ENCODE measurements at places on chromosomes 2 and 18.
A peak's percentile ranks its signal among the peaks of the same experiment; 100 is the strongest.

DNA sequence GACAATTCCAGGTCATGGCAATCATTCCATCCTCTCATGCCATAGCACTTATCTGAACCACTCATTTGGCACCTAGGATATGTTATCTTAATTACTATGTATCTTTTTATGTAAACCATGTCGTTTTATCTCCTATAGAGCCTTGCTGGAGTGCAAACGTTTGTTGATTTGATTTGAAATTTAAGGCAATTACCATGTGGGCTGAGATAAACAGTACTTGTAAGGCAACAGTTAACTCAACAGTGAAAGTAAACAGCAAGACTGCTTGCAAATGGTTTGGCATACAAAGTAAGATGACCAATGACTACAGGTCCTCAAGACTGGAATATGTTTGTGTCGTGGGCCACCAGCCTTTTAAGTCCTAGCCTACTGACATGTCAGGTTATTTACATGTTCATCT lies 133.7 kb upstream of the ZFP36L2 start:
- no peak for DNase-seq

DNA sequence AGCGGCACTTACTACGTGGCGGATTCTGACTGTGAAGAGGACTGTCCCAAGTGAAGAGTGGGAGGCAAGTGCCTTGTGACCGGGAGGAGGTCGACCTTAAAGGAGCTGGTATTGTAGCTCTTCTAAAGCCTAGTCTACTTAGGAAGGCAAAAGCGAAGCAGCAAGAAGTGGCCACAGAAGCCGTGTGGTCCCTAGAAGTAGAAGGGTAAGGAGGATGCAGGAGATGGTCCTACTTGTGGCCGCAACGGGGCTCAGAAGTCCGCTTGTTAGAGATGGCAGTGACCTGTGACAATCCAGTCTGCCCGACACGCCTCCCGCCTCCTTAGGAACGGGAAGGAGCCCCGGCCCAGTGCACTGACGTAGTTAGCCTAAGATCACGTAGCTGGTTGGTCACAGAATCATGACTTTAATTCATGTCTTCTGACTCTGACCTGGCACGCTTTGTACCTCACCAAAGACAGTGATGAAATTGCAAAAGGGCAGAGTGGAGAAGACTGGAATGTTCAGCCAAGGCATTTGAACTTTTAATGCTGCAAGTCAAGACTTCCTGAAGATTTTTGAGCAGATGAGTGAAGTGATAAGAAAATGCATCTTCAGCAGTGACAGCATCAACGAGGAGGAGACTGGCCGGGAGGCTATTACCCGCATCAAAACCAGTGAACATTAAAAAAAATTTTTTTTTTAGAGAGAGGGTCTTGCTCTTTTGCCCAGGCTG lies 749 bp upstream of the EIF2AK3 start:
- peak; percentile 92 for DNase-seq

- peak; percentile 93 for DNase-seq
These were observed 251.4 kb upstream of the UBE2E3 start for GRCh38 chr2:180728928-180729559.

- DNase-seq = no peak
These were observed 197.2 kb upstream of the POU3F3 start for GRCh38 chr2:104656571-104657163.

DNA sequence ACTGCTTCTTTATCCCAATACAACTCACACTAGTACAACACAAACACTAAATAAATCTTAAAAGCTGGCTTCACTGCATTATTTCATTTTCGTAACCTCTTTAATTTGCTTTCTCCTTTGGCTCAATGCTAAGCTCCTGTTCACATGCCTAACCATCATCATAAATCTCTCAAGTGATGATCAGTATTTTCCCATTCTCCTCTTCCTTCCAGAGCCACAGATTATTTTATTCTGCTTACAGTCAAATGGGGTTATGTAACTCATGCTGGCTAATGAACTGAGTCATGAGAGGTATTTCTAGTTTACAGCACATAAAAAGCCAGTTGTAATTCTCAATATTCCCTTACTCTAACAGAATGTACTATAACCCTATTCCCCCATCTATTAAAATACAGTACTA lies 350.4 kb upstream of the ZC3H15 start:
- peak; percentile 66 for DNase-seq

DNA sequence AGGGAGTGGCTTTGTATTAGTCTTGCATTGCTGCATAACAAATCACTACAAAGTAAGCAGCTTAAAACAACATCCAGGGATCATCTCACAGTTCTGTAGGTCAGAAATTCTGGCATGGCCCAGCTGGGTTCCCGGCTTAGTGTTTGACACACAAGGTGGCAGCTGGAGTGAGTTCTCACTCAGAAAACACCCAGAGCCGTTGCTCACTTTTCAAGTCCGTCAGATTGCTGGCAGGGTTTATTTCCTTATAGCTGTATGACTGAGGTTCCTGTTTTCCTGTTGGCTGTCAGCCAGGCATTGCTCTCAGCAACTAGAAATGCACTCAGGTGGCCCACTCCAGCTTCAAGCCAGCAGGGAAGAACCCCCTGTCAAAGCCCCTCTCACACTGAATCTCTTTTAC lies 324.1 kb downstream of the CCDC178 start:
- DNase-seq = no peak

- DNase-seq = no peak
These were observed 219.8 kb downstream of the GLI2 start for GRCh38 chr2:120955427-120955826.

- DNase-seq = no peak
These were observed 119.3 kb downstream of the ABCA12 start for GRCh38 chr2:215019085-215019484.

- DNase-seq = peak; percentile 50
These were observed 48.7 kb upstream of the MSH2 start for GRCh38 chr2:47354013-47354847.

GRCh38 chr2:201084863-201085262 lies 13.1 kb downstream of the NDUFB3 start:
- DNase-seq = no peak

DNA sequence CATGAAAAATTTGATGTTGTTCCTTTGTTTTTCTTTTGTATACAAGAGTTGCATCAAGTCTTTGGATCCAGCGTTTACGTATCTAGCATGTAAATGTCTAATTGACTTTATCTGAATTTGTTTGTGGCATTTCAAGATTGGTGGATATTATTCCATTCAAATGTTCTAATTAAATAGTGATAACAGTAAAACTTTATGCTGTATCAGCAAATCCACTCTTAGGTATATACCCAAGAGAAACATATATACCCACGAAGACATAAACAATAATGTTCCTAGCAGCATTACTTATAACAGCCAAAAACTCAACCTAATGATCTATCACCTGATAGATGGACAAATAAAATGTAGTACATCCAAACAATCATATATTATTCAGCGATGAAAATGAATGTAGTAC lies 579.4 kb upstream of the LRATD1 start:
- no peak for DNase-seq

DNA sequence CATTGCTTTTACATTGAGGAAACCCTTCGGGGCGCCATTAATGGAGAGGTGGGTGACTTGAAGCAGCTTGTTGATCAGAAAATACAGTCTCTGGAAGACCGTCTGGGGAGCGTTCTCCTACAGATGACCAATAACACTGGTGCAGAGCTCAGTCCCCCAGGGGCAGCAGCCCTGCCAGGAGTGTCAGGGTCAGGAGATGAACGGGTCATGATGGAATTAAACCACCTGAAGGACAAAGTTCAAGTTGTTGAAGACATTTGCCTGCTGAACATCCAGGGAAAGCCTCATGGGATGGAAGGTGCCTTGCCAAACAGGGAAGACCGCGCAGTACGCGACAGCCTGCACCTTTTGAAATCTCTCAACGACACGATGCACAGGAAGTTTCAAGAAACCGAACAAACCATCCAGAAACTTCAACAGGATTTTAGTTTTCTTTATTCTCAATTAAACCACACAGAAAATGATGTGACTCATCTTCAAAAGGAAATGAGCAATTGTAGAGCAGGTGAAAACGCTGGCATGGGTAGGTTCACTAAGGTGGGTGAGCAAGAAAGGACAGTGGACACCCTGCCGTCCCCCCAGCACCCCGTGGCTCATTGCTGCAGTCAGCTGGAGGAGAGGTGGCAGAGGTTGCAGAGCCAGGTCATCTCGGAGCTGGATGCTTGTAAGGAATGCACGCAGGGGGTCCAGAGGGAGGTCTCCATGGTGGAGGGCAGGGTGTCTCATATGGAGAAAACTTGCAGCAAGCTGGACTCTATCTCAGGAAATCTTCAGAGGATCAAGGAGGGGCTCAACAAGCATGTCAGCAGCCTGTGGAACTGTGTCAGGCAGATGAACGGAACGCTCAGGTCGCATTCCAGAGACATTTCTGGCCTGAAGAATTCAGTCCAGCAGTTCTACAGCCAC lies 45.0 kb downstream of the EMILIN2 start:
- DNase-seq = no peak

DNA sequence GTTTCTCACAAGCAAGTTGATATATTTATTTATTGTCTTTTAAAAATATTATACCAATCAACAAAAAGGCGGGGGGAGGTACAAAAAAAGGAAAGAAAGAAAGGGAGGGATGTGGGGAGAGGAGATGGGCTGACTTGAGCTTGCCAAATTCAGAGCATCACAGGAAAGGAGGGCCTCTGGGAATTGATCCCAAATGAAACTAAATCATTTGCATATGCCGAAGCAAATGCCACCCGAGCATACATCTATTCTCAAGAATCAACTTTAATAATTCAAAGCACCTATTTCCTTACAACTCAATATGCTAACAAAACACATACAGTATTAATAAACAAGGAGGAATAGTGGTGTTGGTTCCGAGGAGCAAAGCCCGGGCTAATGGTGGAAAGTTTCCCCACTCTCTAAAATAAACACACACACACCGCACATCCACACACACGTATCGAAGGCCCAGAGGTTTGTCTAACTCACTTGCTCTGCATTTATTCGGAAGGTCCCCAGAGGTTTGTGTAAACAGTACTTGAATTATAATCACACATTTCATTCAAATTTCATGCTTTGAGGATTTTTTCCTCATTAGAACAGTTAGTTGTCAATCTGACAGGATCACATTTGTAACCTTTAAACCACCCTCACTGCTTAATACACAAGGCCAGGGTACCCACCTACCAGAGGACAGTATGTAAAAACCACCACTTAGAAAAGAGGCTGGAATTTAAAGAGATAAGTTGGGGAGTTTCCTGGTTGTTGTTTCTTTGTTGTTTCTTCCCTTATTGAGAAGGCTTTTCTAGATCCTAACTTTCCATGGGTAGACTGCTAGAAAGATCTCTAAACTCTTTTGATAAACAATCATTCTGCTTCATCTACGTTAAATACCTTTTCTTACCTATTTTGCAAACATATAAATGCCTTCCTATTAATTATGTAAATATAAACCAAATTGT lies 264.7 kb downstream of the TCF4 start:
- DNase-seq = peak; percentile 66

DNA sequence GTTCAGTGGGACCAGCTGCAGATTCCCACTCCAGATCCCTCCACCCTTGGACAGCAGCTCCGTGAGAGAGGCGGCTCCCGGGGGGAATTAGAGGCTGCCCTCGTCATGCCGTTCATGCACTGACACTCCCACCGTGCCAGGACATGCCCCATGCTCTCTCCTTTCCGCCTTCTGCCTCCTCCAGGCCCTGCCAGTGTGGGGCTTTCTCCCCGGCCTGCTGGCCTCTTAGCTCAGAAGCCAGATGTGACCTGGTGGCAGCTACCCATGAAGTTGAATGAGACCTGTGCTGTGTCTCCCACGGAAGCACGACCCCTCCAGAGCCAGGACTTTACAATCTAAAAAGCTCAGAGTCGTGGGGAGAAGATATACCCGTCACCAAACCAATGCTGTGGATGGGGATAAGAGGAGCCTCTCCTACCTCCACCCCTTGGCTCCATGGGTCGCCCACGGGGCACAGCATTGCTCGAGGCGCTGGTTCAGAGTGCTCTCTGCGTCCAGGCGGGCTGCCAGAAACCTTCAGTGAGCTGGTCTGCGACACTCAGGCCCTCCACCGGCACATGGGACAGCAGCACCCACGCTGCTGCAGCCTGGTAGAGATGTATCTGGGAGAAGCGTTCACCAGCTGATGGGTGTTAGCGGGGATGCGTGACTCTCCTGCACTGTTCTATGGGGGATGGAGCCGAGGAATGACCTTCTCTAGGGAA lies 111.0 kb upstream of the GPC1 start:
- no peak for DNase-seq

DNA sequence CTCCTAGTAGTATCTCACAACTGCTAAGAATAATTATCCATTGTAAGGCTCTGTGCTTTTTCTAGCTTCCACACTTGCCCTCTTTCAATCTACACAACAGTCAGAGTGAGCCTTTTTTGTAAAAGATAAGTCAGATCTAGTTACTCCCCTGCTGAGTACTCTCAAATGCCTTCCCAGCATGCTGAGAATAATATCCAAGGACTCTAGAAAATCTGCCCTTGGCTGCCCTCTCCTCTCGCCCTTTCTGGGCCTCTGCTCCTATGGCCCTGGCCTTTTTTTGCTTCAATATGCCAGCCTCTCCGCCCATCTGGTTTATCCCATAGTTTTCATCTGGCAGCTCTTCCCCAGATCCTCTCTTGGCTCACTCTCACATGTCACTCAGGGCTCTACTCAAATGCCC lies 455.9 kb upstream of the UBE2E3 start:
- no peak for DNase-seq

GRCh38 chr2:114609801-114610200 lies 167.4 kb downstream of the DPP10 start:
- DNase-seq = no peak

DNA sequence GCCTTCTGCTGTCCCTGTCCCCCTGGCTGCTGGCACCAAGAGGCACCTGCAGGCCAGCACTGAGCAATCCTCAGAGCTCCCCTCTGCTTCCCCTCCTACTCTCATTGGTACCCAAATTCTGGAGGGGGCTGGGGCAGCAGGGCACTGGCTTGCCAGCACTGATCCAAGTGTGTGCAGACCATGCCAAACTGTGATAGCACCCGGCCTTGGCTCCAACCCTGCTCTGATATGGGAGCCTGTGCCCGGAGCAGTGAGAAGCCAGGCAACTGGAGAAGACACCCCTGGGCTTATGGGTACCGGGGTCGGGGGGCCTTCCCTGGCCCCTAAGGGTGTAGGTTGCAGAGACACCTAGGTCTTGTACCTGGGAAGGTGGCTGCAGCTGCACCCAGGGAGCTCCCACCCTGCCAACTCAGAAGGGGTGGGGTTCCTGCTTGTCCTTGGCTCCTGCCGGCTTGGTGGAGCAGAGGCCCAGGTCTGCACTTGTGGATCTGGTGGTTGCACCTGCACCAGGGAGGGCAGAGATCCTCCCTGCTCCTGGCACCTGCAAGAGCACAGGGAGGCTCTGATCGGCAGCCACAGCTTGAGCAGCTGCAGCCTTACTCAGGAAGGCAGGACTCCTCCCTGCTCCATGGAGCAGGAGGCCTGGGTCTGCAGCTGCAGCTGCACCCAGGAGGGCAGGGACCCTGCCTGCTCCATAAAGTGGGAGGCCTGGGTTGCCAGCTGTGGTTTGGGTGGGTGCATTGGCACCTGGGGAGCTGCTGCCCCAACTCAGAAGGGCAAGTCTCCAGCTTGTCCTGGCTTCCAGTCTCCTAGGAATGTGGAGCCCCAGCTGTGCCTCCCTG lies 96.3 kb downstream of the BCL2L11 start:
- DNase-seq = no peak

- no peak for DNase-seq
These were observed 593.7 kb upstream of the CHAC2 start for GRCh38 chr2:53173698-53174455.
